ENCODE measurements at places on chromosomes 11 and 22. TPM values are rescaled to one million over a fixed set of nuclear protein-coding genes. Genes with fewer than 3 reads are reported as not detected.

The RAB3IL1 gene
- 2.7 TPM for total RNA-seq

The ZNF280B gene
- 5.7 TPM for total RNA-seq

The DMC1 gene
- total RNA-seq = 5.0 TPM

The KRTAP5-11 gene
- total RNA-seq = not detected

The CFAP300 gene
- total RNA-seq = 1.2 TPM

The CALCA gene
- 1.9 TPM for total RNA-seq

The KLHL22 gene
- total RNA-seq = 12.1 TPM

The PTPRCAP gene
- 3.5 TPM for total RNA-seq

The OOSP4A gene
- not detected for total RNA-seq

The SMIM35 gene
- not detected for total RNA-seq

The CHRNA10 gene
- 0.58 TPM for total RNA-seq

The SLC22A12 gene
- total RNA-seq = not detected

The HEPHL1 gene
- 0.07 TPM for total RNA-seq

The TMEM132A gene
- 51.9 TPM for total RNA-seq

The CHADL gene
- 1.6 TPM for total RNA-seq

The KRTAP5-10 gene
- total RNA-seq = not detected

The SCGB2A2 gene
- total RNA-seq = not detected

The BIRC2 gene
- 25.2 TPM for total RNA-seq

DNA sequence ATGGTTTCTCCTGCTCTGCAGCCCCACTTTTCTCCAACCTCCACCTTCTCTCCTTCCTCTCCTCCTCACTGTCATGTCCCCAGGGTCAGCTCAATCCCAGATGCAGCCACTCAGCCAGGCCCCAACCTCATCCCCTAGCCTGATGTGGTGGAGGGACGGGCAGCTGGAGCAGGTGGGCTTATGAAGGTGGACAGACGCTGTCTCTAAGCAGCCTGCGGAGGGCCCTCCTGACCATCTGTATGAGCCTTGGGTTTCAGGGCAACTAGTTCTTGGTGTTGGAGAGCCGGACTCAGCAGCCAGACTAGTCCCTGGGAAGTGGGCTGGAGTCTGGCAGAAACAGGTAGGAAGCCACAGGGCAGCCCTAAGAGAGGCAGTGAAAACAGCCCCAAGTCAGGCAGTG lies 18.1 kb downstream of the CRYBB2 start:
- no peaks in the 10 kb centered on the region for H3K4me1 ChIP-seq
- H3K36me3 ChIP-seq = no peaks in the 10 kb centered on the region
- H3K27me3 ChIP-seq = no peaks in the 10 kb centered on the region
- H3K27ac ChIP-seq = no peak overlapping the region
- no peak overlapping the region for H3K4me3 ChIP-seq
- peak; percentile 55 for DNase-seq

GRCh38 chr22:17314487-17314886 lies 54.8 kb upstream of the CECR2 start:
- no peak for DNase-seq
- no peaks in the 10 kb centered on the region for H3K36me3 ChIP-seq
- H3K27me3 ChIP-seq = no peaks in the 10 kb centered on the region
- H3K4me1 ChIP-seq = no peaks in the 10 kb centered on the region
- H3K4me3 ChIP-seq = no peak overlapping the region

GRCh38 chr11:114307524-114308203 lies 11.5 kb downstream of the NNMT start:
- H3K27me3 ChIP-seq = no peaks in the 10 kb centered on the region
- no peak overlapping the region for H3K4me3 ChIP-seq
- H3K27ac ChIP-seq = no peak overlapping the region
- no peak for DNase-seq

DNA sequence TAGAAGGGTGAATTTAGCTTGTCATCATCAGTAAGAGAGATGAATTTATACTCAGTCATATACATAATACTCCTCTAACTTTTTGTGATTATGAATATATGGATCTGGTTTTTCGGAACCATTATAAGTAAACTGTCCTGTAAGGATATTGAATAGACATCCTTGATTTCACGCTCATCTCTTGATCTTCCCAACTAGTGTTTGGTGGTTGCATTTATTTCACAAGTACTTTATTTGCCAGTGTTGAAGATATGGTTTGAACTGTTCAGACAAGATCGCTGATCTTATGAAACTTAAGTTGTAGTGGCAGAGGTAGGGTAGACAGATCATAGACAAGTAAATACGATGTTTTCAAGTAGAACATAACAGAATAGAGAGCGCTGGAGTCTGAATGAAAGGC lies 3.0 kb downstream of the FBXO7 start:
- no peak for DNase-seq
- no peaks in the 10 kb centered on the region for H3K36me3 ChIP-seq
- no peaks in the 10 kb centered on the region for H3K27me3 ChIP-seq
- H3K4me1 ChIP-seq = peaks cover 12% of the 10 kb centered on the region
- H3K4me3 ChIP-seq = no peak overlapping the region
- H3K27ac ChIP-seq = no peak overlapping the region

GRCh38 chr22:49627217-49628181 lies 200.2 kb downstream of the BRD1 start:
- DNase-seq = no peak
- H3K4me3 ChIP-seq = no peak overlapping the region
- H3K36me3 ChIP-seq = no peaks in the 10 kb centered on the region
- no peak overlapping the region for H3K27ac ChIP-seq
- no peaks in the 10 kb centered on the region for H3K27me3 ChIP-seq

- H3K27me3 ChIP-seq = no peaks in the 10 kb centered on the region
- 0 out of 2 replicates have a peak overlapping the region, but pooled peaks have one; percentile 32 for H3K27ac ChIP-seq
- DNase-seq = no peak
- no peaks in the 10 kb centered on the region for H3K36me3 ChIP-seq
- H3K4me1 ChIP-seq = peaks cover 22% of the 10 kb centered on the region
- H3K4me3 ChIP-seq = no peak overlapping the region
Observed at GRCh38 chr11:68335683-68336082, 23.3 kb downstream of the LRP5 start.

- no peak for DNase-seq
- H3K27ac ChIP-seq = no peak overlapping the region
- H3K4me3 ChIP-seq = no peak overlapping the region
- H3K36me3 ChIP-seq = no peaks in the 10 kb centered on the region
Observed at GRCh38 chr11:134508219-134508990, 96.4 kb upstream of the B3GAT1 start.

- H3K4me1 ChIP-seq = peaks cover 13% of the 10 kb centered on the region
- no peak overlapping the region for H3K27ac ChIP-seq
- no peaks in the 10 kb centered on the region for H3K36me3 ChIP-seq
- DNase-seq = no peak
- no peaks in the 10 kb centered on the region for H3K27me3 ChIP-seq
Observed at GRCh38 chr11:72799441-72799840, 5.6 kb upstream of the STARD10 start.

- no peaks in the 10 kb centered on the region for H3K36me3 ChIP-seq
- H3K27ac ChIP-seq = no peak overlapping the region
- no peak for DNase-seq
- H3K27me3 ChIP-seq = no peaks in the 10 kb centered on the region
Observed at GRCh38 chr22:31504282-31504681, 7.9 kb downstream of the SFI1 start.

GRCh38 chr22:39991159-39991860 lies 3.4 kb upstream of the FAM83F start:
- no peaks in the 10 kb centered on the region for H3K36me3 ChIP-seq
- DNase-seq = no peak
- no peak overlapping the region for H3K4me3 ChIP-seq
- no peak overlapping the region for H3K27ac ChIP-seq
- peaks cover 19% of the 10 kb centered on the region for H3K27me3 ChIP-seq

- H3K4me3 ChIP-seq = no peak overlapping the region
- no peaks in the 10 kb centered on the region for H3K36me3 ChIP-seq
- no peaks in the 10 kb centered on the region for H3K4me1 ChIP-seq
Observed at GRCh38 chr22:41928593-41929417, 2.2 kb upstream of the TNFRSF13C start.

- peak overlapping the region; percentile 17 for H3K27ac ChIP-seq
- no peaks in the 10 kb centered on the region for H3K36me3 ChIP-seq
- no peak for DNase-seq
- no peaks in the 10 kb centered on the region for H3K27me3 ChIP-seq
- no peak overlapping the region for H3K4me3 ChIP-seq
Observed at GRCh38 chr22:40462195-40462984, 92.0 kb downstream of the SGSM3 start.

- no peaks in the 10 kb centered on the region for H3K36me3 ChIP-seq
- no peaks in the 10 kb centered on the region for H3K4me1 ChIP-seq
- no peaks in the 10 kb centered on the region for H3K27me3 ChIP-seq
- no peak for DNase-seq
- H3K27ac ChIP-seq = no peak overlapping the region
- no peak overlapping the region for H3K4me3 ChIP-seq
Observed at GRCh38 chr11:122758974-122759373, 79.3 kb upstream of the CRTAM start.

DNA sequence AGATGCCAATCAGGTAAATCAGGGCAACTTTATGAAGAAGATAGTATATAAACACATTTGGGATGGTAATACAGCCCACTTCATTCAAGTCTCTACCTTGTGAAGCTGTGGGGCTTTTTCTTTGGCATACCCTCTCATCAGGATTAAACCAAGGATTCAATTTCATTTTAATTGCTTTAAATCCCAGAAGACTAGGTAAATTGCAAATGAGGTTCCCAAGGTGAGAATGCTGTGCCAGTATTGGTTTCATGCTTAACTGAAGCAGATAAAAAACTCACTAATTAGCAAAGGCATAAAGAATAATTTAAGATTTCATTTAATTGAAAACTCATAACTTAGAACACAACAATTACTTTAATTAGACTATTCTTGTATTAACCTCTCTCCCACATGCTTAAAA lies 1218.1 kb downstream of the FAM181B start:
- no peaks in the 10 kb centered on the region for H3K27me3 ChIP-seq
- DNase-seq = no peak
- no peak overlapping the region for H3K27ac ChIP-seq
- no peak overlapping the region for H3K4me3 ChIP-seq
- no peaks in the 10 kb centered on the region for H3K4me1 ChIP-seq

- H3K4me3 ChIP-seq = no peak overlapping the region
- H3K27ac ChIP-seq = no peak overlapping the region
- DNase-seq = no peak
- H3K27me3 ChIP-seq = no peaks in the 10 kb centered on the region
- no peaks in the 10 kb centered on the region for H3K4me1 ChIP-seq
Observed at GRCh38 chr11:124646148-124646547, 23.5 kb downstream of the TBRG1 start.

GRCh38 chr11:76702336-76703128 lies 32.0 kb upstream of the LRRC32 start:
- no peak overlapping the region for H3K4me3 ChIP-seq
- H3K27ac ChIP-seq = no peak overlapping the region
- no peaks in the 10 kb centered on the region for H3K27me3 ChIP-seq
- no peaks in the 10 kb centered on the region for H3K36me3 ChIP-seq
- DNase-seq = no peak
- peaks cover 25% of the 10 kb centered on the region for H3K4me1 ChIP-seq

GRCh38 chr11:47060807-47061206 lies 115.9 kb downstream of the ARFGAP2 start:
- H3K4me1 ChIP-seq = peaks cover 39% of the 10 kb centered on the region
- peak; percentile 34 for DNase-seq
- H3K27me3 ChIP-seq = no peaks in the 10 kb centered on the region
- peak overlapping the region; percentile 52 for H3K27ac ChIP-seq
- no peak overlapping the region for H3K4me3 ChIP-seq

DNA sequence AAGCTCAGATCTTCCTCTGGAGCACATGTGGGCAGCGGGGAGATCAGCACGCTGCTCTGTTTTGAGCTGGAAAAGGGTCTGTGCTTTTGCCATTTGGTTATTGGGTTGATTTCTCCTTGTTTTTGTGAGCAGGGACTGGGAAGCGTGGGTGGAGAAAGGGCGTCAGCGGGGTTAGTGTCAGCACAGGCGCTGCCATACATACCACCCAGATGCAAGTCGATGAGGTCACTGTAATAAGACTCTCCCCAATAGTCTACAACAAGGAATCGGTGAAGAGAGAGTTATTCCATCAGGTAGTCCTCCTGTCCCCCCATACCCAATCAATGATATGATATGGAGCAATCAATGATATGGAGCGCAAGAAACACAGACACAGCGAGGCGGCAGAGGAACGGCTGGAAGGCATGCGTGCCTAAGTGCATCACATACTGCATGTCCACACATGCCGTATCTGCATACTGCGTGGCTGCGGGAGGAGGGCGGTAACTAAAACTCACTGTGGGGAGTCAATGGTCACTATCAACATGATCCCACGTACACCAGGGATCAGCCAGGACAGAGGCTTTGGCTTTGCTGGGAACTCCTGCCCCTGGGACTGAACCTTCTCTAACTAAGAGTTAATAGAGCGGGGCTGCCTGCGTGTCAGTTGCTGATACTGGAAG lies 29.5 kb upstream of the BID start:
- no peak for DNase-seq
- no peak overlapping the region for H3K4me3 ChIP-seq
- no peaks in the 10 kb centered on the region for H3K4me1 ChIP-seq
- no peaks in the 10 kb centered on the region for H3K27me3 ChIP-seq

GRCh38 chr22:44026630-44027511 lies 2.8 kb downstream of the PARVB start:
- H3K4me1 ChIP-seq = peaks cover 18% of the 10 kb centered on the region
- H3K27me3 ChIP-seq = peaks cover 5% of the 10 kb centered on the region
- H3K27ac ChIP-seq = no peak overlapping the region
- no peak overlapping the region for H3K4me3 ChIP-seq

GRCh38 chr22:41499624-41500280 lies 30.8 kb downstream of the ACO2 start:
- H3K27me3 ChIP-seq = no peaks in the 10 kb centered on the region
- H3K27ac ChIP-seq = 0 out of 2 replicates have a peak overlapping the region, but pooled peaks have one; percentile 39
- no peak overlapping the region for H3K4me3 ChIP-seq

- no peak overlapping the region for H3K4me3 ChIP-seq
- no peak for DNase-seq
- no peak overlapping the region for H3K27ac ChIP-seq
- no peaks in the 10 kb centered on the region for H3K36me3 ChIP-seq
- no peaks in the 10 kb centered on the region for H3K27me3 ChIP-seq
- H3K4me1 ChIP-seq = no peaks in the 10 kb centered on the region
Observed at GRCh38 chr11:104819107-104819506, 79.2 kb downstream of the CASP12 start.

- no peaks in the 10 kb centered on the region for H3K27me3 ChIP-seq
- H3K4me1 ChIP-seq = no peaks in the 10 kb centered on the region
- H3K4me3 ChIP-seq = no peak overlapping the region
- DNase-seq = no peak
Observed at GRCh38 chr11:35066030-35066429, 72.9 kb upstream of the CD44 start.

- peaks cover 7% of the 10 kb centered on the region for H3K4me1 ChIP-seq
- peaks cover 47% of the 10 kb centered on the region for H3K27me3 ChIP-seq
- H3K27ac ChIP-seq = no peak overlapping the region
- DNase-seq = no peak
- H3K4me3 ChIP-seq = peak overlapping the region; percentile 81
- H3K36me3 ChIP-seq = no peaks in the 10 kb centered on the region
Observed at GRCh38 chr22:18024956-18025720, 777 bp upstream of the MICAL3 start.

DNA sequence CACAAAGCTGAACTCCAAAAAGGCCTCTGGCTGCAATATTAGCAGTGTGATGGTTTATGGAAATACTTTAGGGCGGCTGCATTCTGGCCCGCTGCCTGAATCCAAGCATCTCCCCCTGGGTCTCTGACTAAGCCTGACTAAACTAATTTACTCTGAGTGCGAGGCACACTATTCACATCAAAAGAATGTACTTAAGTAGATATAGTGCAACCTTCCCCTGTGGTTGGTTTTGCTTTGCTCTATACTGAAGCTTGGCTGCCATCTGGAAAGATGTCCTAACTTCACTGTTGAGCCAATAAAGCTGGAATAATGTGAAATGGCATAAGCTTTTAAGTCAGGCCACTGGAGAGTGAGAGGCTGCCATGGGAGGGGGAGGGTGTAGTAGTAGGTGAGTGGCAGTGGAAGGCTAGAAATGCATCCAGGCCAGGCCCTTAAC lies 321.6 kb downstream of the AASDHPPT start:
- no peaks in the 10 kb centered on the region for H3K27me3 ChIP-seq
- no peak overlapping the region for H3K27ac ChIP-seq
- no peak for DNase-seq
- H3K4me3 ChIP-seq = no peak overlapping the region
- peaks cover 5% of the 10 kb centered on the region for H3K36me3 ChIP-seq

Data from GM23338 (cell line).